ENCODE measurements at places on chromosomes 7 and 10.

- no peak for DNase-seq
Measured at GRCh38 chr7:22812353-22812752, 10.3 kb downstream of the TOMM7 start.

GRCh38 chr7:15752377-15752776, 65.9 kb upstream of the MEOX2 start:
- DNase-seq = no peak

DNA sequence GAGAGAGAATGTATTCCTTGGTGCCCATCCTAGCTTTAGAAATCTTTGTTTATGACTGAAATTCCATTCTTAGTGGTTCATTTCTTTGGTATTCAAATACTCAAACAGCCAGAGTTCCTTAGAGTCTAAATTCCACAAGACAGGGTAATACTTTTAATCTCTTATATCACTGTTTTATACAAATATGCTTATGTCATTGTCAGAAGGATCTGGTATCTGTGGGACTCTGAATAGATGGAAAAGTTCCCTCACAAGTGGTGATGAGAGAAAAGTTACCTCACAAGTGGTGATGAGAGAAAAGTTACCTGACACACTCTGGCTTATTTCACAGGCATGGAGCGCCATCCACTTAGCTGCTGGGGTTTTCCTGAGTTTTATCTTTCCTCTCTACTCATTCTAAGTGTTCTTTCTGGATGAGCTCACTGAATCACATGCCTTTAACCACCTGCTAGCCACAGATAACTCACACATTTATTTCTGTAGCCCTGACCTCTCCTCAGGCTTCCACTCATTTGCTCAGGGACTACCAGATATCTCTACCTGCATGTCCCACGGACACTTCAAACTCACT, 784.0 kb downstream of the SUGCT start:
- no peak for DNase-seq

DNA sequence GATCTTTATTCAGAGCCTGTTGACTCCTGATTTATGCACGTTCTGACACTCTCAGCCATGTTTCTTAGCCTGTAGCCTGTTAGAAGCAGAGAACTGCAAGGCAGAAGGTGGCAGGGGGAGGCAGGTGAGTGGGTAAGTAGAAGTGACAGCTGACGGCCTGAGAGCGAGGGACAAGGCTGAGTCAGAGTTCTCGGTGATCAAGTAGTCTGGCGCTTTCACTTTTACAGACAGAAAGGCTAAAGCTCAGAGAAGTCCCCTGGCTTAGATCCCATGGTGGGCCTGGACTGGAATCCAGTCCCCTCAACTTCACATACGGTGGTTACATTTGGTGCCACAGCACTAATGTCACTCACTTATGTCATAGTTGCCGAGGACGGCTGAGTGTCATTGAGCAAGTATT, 139.0 kb downstream of the TACC2 start:
- DNase-seq = no peak

DNA sequence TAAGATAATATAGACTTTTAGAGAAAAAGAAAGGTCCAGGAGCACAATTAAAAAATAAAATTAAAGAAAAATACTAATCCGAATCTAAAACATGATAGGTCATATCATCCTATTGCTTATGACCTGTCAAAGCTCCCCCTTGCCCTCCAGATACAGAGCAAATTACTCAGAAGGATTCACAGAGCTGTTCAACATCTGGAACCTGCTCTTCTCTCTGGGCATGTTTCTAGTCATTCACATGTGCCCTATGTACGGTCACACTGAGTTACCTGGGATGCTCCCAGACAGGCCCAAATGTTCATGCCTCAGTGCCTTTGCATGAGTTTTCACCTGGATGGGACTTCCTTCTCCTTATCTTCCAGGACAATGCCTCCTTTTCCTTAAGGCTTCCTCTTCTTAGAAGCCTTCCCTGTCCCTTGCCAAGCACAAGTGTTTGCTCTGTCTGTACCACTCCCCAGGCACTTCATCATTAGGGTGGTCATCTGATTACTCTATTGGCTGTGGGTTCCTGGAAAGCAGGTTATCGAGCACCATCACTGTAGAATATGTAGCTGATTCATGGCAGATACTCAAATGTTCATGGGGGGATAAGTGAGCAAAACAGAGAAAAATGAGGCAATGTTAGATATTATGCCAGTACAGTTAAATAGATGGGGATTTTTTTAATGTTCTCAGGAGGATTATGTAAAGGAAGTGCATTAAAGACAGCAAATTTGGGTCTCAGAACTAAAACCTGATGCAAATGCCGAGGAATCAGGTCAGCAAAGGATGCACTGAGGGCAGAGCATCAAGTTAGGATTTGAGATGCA, 12.0 kb upstream of the AOAH start:
- DNase-seq = no peak

DNA sequence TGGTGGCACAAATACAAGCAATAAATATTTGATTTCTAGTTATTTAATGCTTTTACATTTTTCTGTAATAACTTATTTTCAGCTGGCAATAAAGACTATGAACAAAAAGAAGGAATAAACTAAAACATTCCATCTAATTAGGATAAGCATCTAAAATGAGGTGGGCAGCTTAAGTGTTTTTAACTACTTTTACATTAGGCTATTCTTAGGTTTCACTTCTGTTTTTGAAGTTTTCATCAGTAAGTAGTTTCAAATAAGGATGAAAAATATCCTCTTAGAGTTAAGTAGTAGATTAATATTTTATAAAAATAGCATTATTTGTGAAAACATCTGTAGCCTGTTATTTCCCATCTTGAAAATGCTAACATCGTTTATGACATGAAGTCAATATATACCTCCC, 15.9 kb downstream of the NT5C2 start:
- no peak for DNase-seq

DNA sequence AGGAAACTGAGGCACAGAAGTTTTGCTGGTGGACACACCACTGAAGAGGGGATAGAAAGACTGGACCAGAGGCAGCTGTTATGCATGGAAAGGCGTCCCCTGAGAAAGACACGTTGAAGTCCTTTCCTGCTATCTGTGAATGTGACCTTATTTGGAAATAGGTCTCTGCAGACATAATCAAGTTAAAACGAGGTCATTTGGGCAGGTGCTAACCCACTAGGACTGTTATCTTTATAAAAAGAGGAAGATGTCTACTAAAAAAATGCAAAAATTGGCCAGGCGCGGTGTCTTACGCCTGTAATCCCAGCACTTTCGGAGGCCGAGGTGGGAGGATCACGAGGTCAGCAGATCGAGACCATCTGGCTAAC, 31.6 kb downstream of the ELMO1 start:
- no peak for DNase-seq

GRCh38 chr10:72328045-72328828, 26.5 kb downstream of the DNAJB12 start:
- DNase-seq = no peak

- DNase-seq = no peak
Measured at GRCh38 chr10:38007991-38008390, 2.5 kb upstream of the ZNF33A start.

- no peak for DNase-seq
Measured at GRCh38 chr7:147896121-147896520, 694.4 kb upstream of the C7orf33 start.

DNA sequence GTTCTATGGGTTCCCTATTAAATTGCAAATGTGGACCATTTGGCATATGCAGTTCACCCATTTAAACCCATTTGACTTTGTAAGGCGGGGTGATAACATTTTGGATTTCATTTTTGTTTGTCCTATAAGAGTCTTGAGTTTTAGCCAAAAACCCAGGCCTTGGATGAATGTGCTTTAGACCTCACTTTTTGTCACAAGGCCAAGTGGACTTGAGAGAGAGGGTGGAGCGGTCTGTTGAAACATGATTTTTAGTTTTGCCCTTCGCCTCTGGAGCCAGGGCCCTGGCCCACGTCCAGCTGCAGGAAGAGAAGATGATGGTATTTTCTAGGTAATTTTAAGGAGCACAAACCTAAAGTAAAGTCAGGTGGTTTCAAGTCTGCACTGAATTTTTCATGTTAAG, 260.1 kb downstream of the SLC25A13 start:
- no peak for DNase-seq

DNA sequence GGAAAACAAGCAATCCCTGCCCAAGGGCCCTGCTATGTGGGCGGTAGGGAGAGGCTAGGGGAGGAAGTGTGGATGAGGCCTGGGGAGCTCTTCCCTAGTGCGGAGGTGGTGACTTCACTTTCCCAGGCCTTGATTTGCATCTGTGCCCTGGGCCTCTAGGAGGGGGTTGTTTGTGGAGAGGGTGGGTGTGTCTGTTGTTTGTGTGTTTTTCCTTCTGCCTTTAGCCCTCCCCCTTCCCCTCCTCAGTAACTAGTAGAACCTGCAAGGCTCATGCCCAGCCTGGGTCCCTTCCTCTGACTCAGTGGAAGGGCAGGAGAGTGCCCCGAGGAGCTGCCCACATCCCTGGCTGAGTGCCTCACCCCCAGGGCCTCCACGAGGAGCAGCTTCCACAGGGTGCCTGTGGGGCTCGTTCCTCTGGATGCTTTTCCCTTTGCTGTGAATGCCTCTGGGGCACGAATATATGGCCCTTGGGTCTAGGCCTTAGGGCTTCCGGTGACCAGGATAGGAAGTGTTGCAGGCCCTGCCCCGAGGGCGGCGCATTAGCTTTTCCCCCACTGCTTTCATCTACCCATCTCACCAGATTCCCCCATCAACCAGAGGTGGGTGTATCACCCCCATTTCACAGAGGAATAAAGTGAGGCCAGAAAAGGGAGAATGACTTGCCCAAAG, 89.4 kb upstream of the DUSP5 start:
- DNase-seq = no peak

DNA sequence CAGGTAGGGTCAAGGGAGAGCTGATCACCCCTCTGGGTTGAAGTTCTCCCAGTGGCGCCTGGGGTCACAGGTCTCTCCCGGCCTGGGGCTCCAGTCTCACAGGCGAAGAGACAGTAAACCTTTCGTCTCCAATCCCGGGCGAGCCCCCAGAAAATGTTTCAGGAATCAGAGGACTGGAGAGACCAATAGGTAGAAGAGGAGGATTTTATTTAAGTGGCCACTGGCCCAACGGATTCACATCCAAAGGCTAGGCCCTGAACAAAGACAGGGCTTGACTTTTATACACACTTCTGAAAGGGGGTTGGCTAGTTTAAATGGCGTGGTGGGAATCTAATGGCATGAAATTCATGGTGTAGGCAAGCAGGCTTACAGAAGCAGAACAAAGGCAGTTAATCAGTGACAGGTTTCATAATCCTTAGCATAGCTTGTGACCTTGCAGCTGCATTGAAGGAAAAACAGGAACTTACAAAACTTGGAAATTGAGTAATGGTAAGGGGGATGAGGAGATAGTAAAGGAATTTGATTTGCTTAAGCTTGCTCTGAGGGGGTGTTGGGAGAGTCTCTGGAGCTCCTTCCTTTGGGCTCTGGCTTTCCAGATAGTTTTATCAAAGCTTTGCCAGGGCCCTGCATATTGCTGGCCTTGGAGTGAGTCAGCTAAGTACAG, 105.5 kb downstream of the TRIM24 start:
- no peak for DNase-seq

- DNase-seq = no peak
Measured at GRCh38 chr10:48459270-48460150, 145.4 kb downstream of the ARHGAP22 start.

GRCh38 chr7:19080093-19080492, 37.3 kb downstream of the TWIST1 start:
- DNase-seq = no peak

- no peak for DNase-seq
Measured at GRCh38 chr10:78203915-78204818, 170.5 kb downstream of the RPS24 start.

GRCh38 chr10:91339729-91340128, 70.4 kb upstream of the HECTD2 start:
- DNase-seq = no peak

- DNase-seq = no peak
Measured at GRCh38 chr10:128632694-128633093, 506.5 kb upstream of the MKI67 start.

DNA sequence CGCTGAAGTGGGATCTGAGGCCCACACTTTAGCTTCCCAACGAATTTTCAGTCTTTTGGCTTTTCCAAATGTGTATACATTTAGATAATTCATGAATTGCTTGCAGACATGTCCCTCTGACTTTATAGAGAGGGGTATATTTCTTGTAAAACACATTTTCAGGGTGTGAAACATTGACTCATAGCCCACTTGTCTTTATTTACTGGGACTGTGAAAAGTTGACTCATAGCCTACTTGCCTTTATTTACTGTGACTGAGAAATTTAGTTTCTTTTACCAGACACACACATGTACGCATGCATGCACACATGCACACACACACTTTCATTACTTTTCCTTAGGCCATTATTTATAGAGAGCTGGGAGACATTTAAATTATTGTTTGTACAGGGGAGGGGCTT, 79.1 kb downstream of the VTI1A start:
- no peak for DNase-seq

DNA sequence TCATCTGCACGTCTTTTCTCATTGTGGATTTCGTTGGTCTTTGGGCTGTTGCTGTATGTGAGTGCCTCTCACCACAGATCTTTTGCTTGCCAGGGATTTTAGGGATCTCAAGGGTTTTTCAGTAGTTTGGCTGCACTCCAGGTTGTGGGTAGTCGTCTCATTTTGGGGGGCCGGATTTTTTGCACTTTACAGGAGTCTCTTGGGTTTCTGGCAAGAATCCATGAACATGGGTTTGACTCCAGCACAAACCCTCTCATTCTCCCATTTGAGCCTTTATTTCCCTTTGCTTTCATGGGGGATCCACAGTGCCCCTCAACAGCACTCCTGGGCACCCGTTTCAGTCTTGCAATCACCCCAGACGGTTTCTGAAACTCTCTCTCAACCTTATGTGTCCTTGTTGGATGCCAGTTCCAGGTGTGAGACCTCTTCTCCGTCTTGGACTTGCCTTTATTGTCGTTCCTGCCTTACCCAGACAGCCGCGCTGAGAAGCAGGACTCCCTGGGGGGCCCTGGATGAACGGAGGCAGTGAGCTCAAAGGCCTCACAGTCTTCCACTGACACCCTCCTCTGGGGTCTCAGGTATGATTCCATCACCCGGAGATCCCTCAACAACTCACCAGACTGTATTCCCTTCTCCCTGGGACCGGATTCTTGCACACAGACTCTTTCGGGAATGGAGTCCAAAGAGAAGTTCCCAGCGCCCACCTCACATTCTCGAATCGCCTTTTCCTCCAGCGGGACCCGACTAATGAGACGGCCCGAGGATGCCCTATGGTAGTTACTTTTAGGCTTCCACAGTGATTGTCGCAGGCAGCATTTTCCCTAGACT, 18.8 kb upstream of the ZNF273 start:
- no peak for DNase-seq

All from stimulated activated CD8-positive, alpha-beta memory T cell treated with anti-CD3 and anti-CD28 coated beads, Interleukin-4, amount 100 ng/mL, for 4 hours (primary cell).